ENCODE measurements at places on chromosomes 1 and 21.

DNA sequence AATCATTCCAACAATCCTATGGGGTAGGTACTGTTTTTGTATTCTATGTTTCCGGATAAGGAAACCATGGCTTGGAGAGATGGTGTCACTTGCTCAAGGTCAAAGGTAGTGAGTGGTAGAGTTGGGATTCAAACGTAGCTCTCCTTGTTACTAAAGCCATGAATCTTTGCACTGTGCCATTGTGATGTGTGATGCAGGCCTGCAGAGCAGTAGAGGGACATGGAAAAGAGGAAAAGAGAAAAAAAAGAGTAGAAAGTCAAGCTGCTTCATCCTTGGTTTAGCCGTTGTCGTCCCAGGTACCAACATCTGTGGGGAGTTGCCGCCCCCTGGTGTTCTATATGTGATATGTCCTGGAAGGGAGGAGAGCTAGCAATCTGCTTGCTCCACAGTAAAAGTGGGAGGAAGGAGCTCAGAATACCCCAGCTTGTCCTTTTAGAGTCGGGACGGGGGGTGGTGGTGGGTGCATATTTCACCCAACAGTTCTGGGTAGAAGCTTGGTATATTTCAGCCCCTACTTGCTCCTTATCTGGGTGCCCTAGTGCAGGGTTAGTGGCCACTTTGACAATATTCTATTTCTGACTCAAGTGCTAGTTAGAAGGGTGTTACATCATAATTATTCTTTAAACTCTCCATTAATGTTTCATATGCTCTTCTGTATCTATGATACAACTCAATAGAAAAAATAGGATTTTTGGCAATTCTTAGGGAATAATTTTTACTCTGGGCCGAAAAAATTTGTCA lies 98.4 kb downstream of the EBNA1BP2 start:
- DNase-seq: peak; percentile 85

DNA sequence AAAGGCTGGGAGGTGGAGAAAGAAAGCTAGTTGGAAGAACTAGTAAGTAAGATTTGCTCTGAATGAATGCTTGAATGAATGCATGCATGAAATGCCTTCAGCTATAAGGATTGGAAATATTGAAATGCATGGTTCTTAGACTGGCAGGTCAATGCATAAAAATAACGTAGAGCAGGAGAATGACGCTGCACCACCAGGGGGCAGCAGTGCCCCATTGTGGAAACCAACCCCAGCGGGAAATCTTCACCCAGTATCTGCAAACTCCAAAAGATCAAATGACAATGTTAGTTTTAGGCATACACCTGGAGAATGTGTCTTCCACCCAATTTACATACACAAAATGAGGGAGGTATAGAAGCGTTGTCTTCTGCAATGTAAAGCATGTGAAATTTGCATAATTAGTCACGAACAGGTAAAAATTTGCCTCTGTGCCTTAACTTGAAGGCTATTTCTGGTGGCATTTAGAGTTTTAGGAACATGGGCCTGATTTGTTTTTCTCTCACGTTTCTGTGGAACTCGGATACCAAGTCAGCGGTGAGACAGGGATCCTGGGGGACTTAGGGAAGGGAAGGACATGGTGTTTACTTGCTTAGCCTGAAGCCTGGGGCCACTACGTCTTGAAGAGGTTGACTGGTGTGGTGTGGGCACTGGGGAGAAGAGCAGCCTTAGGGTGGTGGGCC lies 78.6 kb downstream of the HHAT start:
- peak; percentile 87 for DNase-seq

GRCh38 chr1:236417336-236417735 lies 23.2 kb downstream of the EDARADD start:
- DNase-seq: no peak

DNA sequence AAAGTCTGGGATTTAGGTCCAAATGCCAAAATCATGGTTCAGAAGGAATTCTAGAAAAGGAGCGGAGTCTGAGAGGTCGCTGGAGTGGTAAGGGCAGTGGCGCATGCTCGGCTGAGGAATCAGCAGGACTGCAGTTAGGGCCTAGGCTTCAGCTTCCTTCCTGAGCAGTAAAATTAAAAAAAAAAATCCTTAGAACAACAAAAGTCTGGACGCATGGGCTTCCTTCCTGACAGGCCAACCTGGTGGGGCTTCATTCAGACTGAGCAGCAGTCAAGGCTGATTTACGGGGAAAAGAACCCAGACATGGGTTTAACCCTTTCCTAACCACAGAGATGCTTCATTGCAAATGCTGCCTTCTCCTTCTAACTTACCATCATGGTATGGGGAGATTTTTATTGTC lies 17.1 kb downstream of the RNF220 start:
- DNase-seq: no peak

- DNase-seq: no peak
Measured at GRCh38 chr1:244319283-244320132, 132.2 kb downstream of the ADSS2 start.

GRCh38 chr1:215599418-215600074 lies 32.4 kb downstream of the KCTD3 start:
- DNase-seq: no peak

DNA sequence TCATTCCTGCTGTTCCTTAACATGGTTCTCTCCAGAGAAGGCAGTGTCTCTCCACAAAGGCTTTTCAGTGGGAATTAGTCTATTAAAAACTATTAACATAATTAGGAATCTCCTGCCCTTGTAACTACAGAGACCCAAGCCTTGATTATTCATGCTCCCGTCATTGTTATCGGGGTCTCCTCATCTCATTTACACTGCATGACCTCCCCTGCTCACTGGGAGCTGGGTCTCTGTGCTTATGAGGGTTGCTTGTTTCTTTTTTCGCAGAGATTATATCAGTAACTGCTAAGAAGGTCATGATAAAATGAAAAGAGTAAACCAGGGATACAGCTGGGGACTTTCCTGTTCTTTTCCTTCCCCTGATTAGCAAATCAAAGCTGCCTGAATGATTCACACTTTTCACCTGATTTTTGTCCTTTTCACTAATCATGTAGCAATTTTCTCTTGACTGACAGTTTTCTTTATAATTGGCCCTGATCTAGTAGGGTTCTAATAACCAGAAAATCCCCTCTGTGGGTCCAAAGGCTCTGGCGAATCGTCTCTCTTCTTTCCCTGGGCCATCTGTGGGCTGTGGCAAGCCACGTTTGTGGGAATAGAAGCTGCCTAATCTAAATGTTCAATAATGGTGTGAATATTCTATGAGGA lies 116.5 kb upstream of the BARHL2 start:
- DNase-seq: no peak

GRCh38 chr1:202858331-202858730 lies 30.6 kb downstream of the RABIF start:
- no peak for DNase-seq

DNA sequence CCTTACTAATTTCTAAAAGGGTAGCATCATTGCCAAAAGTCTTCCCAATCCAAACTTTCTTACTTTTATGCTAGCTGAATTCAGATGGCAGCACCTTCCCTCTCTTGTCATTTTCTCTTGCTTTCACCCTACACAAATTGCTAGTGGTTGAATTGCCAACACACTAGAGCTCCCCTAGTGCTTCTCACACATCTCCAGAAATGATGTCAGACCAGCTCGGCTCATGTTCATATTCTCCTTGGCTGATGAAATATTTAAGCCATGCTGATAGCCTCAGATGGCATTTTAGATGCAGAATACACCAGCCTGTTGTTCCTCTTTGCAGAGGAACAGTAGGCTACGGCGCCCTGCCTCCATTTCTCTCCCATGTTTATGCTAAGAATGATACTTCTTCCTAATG lies 256.9 kb downstream of the PTBP2 start:
- no peak for DNase-seq

DNA sequence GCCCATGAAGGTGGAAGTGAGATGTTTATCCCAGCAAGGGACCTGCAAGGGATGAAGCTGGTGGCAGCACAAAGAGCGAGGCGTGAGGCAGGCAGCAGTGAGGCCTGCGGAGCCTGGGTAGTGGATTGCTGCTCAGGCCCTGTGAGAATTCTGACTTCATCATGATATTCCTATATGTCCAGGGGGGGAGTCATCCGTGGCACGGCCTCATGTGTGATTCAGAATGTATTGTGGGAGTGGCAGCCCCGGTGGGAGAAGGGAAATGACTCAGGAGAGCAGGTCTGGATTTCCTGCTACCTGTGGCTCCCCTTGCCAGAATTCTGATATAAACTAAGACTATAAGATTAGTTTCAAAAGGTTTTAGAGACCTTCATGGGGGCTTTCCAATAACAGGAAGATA lies 240.9 kb downstream of the CAMTA1 start:
- no peak for DNase-seq

GRCh38 chr1:223748405-223748772 lies 36.0 kb downstream of the CAPN2 start:
- no peak for DNase-seq
